ENCODE measurements at places on chromosomes 7 and 10.

- no peak for DNase-seq
Measured at GRCh38 chr10:64508029-64508661, 986.9 kb downstream of the REEP3 start.

GRCh38 chr7:2437537-2438148 lies 34.2 kb downstream of the CHST12 start:
- no peak for DNase-seq

GRCh38 chr7:157576415-157576814 lies 239.6 kb downstream of the DNAJB6 start:
- peak; percentile 13 for DNase-seq

GRCh38 chr10:110487411-110488331 lies 10.0 kb upstream of the DUSP5 start:
- DNase-seq, result no peak

- DNase-seq, result no peak
Measured at GRCh38 chr7:148398844-148399365, 191.7 kb upstream of the C7orf33 start.

DNA sequence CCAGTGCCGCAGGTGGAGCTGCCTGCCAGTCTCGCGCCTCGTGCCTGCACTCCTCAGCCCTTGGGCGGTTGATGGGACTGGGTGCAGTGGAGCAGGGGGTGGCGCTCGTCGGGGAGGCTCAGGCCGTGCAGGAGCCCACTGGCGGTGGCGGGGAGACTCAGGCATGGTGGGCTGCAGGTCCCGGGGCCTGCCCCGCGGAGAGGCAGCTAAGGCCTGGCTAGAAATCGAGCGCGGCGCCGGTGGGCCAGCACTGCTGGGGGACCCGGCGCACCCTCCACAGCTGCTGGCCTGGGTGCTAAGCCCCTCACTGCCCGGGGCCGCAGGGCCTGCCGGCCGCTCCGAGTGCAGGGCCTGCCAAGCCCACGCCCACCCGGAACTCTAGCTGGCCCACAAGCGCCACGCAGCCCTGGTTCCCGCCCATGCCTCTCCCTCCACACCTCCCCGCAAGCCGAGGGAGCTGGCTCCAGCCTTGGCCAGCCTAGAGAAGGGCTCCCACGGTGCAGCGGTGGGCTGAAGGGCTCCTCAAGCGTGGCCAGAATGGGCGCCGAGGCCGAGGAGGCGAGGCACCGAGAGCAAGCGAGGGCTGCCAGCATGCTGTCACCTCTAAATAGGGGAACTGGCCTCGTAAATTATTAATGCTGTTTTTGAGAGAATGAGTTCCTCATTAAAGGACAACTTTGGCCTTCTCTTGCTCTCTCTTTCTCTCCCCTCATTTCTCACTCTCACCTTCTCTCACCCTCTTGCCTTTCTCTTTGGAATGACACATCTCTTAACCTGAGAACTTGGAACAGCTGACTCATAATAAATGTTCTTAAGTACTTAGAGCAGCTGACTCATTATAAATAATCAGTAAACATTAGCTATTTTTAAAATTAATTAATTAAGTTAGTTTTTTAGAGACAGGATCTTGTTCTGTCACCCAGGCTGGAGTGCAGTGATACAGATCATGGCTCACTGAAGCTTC lies 4.9 kb downstream of the ACADSB start:
- no peak for DNase-seq

GRCh38 chr7:77399816-77400215 lies 16.3 kb downstream of the GSAP start:
- no peak for DNase-seq

DNA sequence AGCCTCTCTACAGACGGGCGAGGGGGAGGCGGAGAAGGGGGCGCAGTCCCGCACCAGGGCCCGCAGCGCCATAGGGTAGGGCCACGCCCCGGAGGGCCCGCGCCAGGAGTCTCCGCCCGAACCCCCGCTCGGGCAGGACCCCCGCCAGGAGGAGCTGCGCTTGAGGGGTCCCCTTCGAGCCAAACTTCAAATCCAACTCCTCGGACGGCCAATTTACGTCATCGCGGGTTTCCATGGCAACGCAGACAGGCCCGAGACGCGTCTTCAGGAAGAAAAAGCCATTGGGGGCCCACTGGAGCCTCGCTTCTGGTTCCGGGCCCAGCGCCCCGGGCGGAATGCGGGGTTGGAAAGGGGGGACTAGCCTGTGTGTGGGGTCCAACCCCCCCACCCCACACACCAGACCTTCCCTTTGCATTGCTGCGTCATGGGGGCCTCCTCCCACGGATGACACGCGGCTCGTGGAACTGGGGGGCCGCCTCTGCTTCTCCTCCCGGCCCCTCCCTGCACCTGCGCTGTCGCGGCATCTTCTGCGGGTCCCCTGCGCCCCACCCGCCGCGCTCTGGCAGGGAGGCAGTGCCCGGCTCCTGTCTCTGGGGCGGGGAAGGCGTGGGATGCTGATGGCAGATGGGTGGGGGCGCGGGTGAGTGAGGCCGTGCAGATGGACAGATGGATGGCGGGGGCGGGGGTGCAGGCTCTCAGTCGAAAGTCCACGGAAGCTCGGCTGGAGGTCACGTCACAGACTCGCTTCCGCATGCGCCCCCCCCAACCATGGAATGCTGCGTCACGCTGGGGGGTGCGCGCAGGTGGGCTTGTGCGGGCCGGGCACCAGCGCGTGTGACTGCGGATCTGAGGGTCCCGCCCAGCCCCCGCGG lies 1.2 kb downstream of the CALY start:
- peak; percentile 90 for DNase-seq

DNA sequence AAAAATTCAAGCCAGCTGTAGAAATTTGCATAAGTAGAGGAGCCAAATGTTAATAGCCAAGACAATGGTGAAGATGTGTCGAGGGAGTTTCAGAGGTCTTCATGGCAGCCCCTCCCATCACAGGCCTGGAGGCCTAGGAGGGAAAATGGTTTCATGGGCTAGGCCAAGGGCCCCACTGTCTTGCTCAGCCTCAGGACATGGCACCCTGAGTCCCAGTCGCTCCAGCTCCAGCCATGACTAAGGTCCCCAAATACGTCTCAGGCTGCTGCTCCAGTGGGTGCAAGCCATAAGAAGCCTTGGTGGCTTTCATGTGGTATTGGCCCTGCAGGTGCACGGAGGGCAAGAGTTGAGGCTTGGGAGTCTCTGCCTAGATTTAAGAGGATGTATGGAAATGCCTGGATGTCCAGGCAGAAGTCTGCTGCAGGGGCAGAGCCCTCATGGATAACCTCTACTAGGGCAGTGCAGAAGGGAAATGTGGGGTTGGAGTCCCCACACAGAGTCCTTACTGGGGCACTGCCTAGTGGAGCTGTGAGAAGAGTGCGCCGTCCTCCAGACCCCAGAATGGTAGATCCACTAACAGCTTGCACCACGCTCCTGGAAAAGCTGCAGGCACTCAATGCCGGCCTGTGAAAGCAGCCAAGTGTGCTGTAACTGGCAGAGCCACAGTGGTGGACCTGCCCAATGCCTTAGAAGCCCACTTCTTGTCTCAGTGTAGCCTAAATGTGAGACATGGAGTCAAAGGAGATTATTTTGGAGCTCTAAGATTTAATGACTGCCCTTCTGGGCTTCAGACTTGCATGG lies 19.2 kb downstream of the TBATA start:
- DNase-seq, result no peak

- DNase-seq, result no peak
Measured at GRCh38 chr7:22751341-22751740, 24.3 kb downstream of the IL6 start.

DNA sequence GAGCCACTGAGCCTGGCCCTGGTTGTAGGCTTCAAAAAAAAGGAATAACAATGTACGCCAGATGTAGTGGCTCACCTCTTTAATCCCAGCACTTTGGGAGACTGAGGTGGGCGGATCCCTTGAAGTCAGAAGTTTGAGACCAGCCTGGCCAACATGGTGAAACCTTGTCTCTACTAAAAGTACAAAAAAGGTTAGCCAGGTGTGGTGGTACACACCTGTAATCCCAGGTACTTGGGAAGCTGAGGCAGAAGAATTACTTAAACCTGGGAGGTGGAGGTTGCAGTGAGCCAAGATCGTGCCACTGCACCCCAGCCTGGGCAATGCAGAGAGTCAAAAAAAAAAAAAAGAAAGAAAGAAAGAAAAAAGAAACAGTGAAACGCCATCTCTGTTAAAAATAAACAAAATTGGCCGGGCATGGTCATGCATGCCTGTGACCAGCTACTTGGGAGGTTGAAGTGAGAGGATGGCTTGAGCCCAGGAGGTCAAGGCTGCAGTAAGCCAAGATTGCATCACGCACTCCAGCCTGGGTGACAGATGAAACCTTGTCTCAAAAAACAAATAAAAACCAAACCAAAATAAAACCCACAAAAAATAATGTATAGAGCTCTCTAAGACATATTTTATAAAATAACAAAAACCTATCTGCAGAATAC lies 4.7 kb upstream of the KLHDC10 start:
- no peak for DNase-seq

DNA sequence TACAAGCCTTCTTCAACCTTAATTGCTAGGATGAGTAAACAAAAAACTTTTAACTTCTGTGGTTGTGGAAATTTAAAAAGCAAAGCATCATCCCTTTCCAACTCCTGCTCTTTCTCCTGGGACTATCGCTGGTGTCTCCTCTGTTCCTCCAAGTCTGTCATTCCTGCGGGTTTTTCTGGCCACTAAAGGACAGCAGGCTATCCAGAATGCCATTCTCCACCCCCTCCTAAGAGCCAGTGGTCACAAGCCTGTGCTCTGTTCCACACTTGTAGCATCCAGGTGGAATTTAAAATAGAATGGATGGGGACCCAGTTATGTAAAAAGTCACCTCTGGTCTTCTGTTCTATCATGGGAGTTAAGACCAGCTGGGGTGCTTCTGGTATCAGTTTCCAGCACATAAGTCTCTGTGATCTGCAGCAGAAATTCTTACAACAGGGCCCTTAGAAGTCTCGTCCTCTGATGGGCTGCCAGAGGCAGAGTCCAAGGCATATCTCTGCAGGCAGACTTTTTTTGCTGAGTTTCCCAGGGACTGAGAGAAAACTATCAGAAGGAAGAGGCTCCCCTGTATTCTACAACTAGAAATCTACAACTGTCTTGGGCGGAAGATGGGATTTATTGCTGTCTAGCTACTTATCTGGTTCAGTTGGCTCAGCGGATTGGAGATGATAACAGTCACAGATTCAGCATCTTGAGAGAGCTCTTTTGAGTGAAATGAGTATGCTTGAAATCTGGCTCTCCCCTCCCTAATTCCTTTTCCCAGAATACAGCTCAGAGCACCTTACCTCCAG lies 5.1 kb upstream of the WNT16 start:
- DNase-seq, result no peak

DNA sequence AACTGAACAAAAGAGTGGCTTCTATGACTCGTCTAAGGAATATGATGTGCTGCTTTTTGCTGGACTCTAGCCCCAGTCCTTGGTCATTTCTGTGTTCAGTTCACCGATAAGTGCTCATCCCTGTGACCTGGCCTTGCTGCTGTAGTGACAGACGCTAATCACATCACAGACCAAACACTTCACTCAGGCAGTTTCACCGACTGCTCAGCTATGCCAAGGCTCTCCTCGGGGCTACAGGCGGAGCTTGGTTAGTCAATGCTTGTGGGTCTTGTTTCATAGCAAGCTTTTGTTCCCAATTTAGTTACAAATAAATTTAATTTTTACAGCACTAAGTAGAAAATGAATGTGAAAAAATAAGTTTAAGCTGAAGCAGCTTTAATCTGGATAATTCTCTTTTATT lies 190.8 kb upstream of the PRKCQ start:
- DNase-seq, result no peak

GRCh38 chr7:118452128-118452527 lies 227.6 kb downstream of the ANKRD7 start:
- no peak for DNase-seq

DNA sequence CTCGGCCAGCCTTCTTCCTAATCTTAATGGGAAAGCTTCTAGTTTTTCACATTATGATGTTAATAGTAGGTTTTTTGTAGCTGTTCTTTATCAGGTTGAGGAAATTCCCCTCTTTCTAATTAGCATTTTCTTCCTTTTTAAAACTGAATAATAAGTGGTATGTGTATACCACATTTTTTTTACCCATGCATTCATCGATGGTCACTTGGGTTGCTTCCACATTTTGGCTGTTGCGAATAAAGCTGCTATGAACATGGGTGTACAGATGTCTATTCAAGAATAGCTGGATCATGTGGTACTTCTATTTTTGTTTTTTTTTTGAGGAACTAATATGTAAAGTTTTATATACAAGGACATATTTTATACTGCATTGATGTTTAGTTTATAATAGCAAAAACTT lies 44.3 kb downstream of the NRF1 start:
- no peak for DNase-seq

DNA sequence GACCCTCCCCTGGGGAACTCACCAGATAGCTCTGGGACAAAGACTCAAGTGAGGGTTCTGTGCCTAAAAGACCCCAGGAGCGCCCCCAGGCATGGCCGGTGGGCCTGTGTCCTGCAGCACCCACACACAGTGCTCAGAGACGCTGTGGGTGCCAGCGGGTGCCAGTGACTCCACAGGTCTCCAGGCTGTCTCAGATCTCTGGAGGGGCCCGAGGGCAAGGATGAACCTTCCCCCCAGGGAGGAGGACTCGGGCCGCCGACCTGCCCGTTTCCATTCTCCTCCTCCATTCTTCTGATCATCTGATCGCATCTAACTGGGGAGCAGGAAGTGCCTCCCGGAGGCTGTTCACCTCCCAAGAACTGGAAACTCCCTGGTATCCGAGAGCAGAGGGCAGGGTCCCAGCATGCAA lies 980 bp downstream of the ADAM8 start:
- DNase-seq, result peak; percentile 33

DNA sequence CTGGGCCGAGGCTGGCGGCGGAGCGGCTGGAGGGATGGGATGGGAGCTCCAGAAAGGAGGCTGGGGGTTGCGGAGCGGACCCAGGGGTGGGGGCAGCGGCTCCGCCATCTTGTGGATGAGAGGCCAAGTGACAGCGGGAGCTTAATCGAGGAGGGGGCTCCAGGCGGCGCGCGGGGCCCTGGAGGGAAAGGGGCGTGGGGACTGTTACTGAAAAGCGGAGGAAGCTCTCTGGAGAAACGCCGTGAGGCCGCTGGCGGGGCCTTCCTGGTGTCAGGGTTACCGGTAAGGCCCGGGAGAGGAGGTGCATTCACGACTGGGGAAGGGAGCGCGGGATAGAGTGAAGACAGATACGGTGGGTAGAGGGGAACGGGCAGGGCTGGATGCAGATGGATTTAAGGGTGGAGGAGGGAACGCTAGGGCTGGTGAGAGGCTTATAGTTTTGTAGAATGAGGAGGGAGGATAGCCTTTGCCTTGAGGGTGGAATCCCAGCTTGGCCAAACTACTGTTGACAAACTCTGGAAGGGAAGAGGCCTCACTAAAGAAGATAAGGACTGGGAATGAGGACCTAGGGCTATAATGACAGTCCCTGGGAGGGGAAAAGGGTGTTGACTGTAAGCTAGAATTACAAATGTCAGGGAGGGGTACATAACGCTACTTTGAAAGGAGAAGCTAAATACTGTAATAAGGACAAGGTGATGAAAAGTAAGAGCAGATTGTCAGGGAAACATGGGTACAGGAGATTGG lies 535 bp downstream of the BTRC start:
- peak; percentile 33 for DNase-seq

Data from effector CD4-positive, alpha-beta T cell (primary cell).